H1 (cell line): ENCODE measurements at places on chromosomes 5 and 9.

- DNase-seq = no peak
These were observed 10.3 kb upstream of the ABL1 start for GRCh38 chr9:130824643-130825350.

DNA sequence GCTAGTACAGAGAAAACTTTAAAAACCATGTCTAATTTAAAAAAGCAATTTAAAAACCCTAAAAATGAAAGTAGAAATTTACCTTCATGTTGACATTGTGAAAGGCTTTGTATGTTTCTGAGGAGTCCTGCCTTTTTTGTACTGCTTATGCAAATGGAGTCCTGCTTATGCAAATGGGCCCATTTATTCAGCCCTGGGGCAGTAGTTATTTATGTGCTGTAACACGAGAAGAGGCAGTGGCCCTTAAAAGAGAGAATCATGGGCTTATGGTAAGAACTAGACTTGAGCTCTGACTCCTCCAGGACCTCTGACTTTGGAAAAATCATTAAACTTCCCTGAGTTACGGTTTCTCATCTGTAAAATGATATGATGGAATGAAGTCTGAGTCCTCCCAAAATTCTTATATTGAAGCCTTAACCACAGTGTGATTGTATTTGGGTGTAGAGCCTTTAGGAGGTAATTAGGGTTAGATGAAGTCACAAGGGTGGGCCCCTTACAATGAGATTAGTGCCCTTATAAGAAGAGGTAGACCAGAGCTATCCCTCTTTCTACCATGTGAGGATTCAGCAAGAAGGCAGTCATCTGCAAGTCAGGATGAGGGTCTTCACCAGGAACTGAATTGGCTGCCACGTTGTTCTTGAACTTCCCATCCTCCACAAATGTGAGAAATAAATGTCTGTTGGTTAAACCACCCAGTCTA lies 447.8 kb upstream of the CD180 start:
- DNase-seq = no peak

DNA sequence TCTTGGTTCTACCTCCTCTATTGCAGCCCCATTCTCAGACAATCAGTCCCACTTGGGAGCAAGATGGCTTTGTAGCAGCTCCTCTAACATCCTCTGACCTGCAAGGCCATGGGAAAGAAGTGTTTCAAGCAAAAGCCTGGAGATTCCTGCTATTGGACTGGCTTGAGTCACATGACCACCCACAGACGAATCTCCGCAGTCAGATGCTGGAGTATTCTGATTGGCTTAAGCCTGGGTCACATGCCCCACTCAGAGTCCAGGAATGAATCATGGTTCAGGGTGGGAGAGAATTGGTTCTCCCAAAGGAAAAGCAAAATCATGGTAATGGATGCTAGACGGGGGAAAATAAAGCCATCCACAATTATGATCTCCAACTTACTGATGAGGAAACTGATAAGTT lies 22.6 kb upstream of the LMX1B start:
- no peak for DNase-seq

- no peak for DNase-seq
These were observed 86.4 kb upstream of the CDH6 start for GRCh38 chr5:31107091-31107518.

GRCh38 chr9:86511614-86512360 lies 157.6 kb upstream of the TUT7 start:
- no peak for DNase-seq

GRCh38 chr5:131270809-131271208 lies 7.0 kb downstream of the CDC42SE2 start:
- DNase-seq = no peak

- DNase-seq = no peak
These were observed 46.5 kb downstream of the CXXC5 start for GRCh38 chr5:139694556-139695177.

DNA sequence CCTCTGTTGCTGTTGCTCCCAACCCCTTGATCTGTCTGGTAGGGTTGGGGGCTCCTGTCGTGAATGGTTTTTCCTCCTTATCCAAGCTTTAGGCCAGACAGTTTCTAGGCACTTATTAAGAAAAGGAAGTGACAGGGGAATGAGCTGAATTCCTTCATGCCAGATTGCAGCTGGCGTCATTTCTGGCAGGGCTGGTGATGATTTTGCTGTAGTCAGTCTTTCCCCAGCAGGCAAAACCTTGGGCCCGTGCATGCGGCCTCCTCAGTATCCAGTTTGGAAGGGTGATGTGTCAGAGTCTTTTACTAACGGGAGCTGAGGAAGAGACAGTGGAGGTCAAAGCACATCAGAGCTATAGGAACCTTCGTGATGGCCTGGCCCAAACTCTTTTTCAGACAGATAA lies 58.8 kb downstream of the COL27A1 start:
- no peak for DNase-seq

- no peak for DNase-seq
These were observed 396.9 kb downstream of the ENC1 start for GRCh38 chr5:74243634-74244033.

DNA sequence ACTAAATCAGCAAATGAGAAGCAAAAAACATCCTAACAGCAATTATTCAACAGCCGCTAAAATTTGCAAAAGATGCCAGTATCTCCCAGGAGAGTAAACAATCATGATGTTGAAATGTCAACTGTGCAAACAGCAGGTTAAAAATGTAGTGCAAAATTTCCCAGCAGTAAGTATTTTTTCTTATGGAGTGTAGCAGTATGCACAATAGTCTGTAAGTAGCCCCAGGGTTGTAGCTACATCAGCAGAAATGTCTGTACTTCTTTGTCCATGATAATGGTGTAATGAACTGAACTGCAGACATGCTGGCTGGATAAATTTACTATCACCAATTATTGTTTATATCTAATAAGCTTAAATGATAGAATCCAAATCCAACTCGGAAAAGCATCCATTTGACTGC lies 31.4 kb downstream of the GRIN3A start:
- DNase-seq = no peak

- no peak for DNase-seq
These were observed 66.2 kb downstream of the EXOSC2 start for GRCh38 chr9:130759738-130760137.

GRCh38 chr5:29508131-29508530 lies 1685.4 kb upstream of the CDH6 start:
- no peak for DNase-seq

DNA sequence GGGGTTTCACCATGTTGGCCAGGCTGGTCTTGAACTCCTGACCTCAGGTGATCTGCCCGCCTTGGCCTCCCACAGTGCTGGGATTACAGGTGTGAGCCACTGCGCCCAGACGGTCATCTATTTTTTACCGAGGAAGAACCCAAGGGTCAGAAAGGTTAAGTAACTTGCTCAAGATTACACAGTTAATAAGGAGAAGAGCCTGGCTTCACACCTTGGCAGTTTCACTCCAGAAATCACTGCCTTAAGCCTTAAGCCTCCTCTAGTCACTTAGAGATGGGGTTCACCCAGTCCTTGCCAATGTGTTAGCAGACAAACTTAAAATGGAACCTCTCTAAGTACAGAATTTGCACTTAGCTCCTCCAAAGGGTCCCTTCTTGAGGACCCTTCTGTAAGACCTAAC lies 116.3 kb downstream of the PTTG1 start:
- DNase-seq = no peak

DNA sequence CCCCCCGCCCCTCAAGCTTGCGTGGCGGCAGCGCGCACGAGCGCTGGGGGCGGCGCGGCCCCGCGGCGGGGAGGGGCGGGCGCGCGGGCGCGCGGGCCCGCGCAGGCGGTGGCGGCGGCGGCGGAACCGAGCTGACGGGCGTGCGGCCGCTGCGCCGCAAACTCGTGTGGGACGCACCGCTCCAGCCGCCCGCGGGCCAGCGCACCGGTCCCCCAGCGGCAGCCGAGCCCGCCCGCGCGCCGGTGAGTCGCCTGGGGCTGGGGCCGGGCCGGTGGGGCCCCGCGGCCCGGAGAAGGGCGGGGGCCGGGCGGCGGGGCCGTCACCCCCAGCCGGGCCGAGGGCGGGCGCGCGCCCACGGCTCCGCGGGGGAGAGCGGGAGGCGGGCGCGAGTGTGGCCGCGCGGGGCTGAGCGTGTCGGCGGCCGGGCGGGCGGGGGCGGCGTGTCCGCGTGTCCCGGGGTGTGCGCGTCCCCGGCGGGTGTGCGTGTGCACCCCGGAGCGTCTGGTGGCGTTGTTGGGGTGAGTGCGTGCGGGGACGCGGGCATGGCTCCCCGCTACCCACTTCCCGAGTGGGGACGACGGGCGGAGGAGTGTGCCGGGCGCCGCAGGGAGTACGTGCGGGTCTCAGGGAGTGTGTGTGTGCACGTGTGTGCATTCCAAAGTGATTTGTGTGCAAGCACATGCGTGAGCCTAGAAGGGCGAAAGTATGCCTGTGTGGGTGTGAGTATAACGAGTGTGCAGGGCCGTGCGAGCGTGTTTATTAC lies at the start of gene NEK6:
TSS of gene NEK6 (plus strand) at position 106 of the 763 bp plus-strand sequence. CDS start 44,016 bp downstream, outside the sequence.
- no peak for DNase-seq

GRCh38 chr9:129496473-129497004 lies 124.4 kb downstream of the C9orf50 start:
- DNase-seq = peak; percentile 73

DNA sequence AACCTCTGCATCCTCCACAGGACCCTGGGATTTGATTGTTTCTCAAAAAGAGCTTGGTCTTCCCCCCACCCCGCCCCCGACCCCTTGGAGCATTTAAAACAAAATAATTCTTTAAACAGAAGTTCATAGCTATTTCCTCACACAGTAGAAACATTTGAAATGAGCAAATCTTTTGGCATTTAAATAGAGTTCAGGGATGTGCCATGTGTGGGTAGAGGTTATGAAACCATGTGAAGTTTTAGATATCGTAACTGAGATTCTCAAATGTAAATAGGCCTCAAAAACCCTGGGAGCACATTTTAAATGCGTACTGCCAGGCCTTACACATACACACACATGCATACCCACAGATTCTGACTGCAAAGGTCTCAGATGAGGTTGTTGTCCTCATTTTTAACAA lies 66.5 kb downstream of the EPB41L4B start:
- DNase-seq = no peak

- DNase-seq = no peak
These were observed 3.1 kb downstream of the SLC4A9 start for GRCh38 chr5:140362875-140363630.

DNA sequence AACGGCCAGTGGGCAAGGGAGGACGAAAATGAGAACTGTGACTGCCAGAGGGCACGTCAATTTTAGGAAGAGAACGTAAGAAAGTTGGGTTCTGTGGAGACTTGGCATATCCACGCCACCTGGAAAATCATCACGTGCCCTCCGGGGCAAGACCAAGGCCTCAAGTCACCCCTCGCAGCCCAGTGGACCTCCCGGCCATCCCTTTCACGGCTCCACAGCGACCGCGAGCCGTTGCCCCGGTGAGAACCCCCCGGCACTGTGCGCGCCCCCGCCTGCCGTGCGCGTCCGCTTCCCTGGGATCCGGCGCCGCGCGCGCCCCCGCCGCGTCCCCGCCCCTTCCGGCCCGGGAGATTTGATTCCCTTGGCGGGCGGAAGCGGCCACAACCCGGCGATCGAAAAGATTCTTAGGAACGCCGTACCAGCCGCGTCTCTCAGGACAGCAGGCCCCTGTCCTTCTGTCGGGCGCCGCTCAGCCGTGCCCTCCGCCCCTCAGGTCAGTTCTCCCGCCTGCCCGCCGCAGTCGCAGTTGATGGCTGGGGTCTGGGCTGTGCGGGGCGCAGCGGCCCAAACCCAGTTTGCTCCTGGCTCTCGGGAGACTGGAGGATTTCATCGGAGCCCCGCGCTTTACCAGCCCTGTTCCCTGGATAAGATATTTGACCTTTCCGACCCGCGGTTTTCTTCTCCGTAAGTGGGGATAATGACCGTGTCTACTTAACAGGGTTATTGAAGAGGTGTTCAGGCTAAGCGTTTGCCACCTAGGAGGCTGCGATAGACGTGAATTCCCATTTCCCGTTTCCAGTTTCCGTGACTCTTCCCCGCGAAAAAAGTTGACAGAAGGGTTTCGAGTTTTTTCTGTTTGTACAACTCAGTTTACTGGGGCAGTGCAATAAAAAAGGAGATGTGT lies at the start of gene MELK:
TSS of gene MELK (plus strand) at position 381 of the 904 bp plus-strand sequence. CDS start 8,787 bp downstream, outside the sequence.
- peak; percentile 95 for DNase-seq

- DNase-seq = no peak
These were observed 4.8 kb upstream of the HAND1 start for GRCh38 chr5:154482528-154483449.

- no peak for DNase-seq
These were observed 134.7 kb upstream of the SLIT3 start for GRCh38 chr5:169435506-169436229.

DNA sequence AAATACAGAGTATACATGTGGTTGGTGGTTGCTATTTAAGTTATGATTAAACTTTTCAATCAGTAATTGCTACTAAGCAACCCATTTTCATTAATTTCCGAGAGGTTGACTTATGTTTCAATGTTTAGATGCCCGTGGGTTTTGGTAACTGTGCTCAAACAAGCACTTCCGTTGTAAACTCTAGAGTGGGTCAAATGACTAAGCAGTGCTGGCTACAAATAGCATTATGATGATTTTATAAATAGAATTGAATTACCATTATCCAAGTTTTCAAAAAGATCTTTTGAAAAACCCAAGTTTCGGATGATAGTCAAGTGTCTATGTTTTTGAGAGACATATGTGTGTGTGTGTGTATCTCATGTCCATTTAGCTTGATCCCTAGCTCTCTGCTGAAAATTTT lies 2369.4 kb upstream of the ACO1 start:
- DNase-seq = no peak

- no peak for DNase-seq
These were observed 30.8 kb downstream of the ARHGAP26 start for GRCh38 chr5:142800776-142801494.

DNA sequence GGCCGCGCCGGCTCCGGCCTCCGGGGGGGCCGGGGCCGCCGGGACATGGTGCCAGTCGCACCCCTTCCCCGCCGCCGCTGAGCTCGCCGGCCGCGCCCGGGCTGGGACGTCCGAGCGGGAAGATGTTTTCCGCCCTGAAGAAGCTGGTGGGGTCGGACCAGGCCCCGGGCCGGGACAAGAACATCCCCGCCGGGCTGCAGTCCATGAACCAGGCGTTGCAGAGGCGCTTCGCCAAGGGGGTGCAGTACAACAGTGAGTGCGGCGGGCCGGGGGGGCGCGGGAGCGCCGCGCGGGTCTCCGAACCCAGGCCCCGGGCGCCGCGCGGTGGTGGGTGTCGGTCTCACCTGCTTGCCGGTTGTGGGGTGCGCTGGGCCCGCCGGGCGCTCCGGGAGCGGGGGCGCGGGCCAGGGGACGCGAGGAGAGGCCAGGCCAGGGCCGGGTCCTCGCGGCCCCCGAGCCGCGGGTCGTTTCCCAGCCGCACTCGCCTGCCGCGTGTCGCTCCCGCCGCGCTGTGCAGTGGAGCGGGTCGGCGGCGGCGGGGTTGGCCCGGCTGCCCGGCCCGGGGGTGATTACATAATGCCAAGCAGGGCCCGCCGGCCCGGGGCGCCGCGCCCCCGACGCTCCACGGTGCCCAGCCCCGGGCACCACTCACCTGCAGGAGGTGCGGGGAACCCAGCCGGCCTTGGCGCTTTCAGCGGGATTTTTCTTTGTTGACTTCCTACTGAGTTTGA lies 492 bp downstream of the RABL6 start:
- no peak for DNase-seq

DNA sequence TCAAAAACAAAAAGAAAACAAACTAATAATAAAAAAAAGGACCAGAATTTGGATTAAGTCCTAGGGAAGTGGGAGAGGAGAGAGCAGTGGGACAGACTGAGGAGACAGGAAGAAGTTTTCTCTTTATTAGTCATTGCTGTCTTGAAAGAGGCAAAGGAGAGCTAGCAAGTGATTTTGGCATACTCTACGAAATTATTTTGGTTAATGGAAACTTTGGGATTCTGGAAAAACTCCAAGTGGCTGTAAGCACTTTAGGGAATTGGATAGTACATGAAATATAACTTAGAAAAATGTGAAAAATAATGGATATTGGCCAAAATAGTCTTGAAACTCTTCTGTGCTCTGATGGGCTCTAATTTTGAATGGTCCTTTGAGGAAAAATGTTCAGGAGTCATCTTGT lies 1641.8 kb upstream of the WWC1 start:
- no peak for DNase-seq
